ENCODE measurements at places on chromosomes 12 and 14.

DNA sequence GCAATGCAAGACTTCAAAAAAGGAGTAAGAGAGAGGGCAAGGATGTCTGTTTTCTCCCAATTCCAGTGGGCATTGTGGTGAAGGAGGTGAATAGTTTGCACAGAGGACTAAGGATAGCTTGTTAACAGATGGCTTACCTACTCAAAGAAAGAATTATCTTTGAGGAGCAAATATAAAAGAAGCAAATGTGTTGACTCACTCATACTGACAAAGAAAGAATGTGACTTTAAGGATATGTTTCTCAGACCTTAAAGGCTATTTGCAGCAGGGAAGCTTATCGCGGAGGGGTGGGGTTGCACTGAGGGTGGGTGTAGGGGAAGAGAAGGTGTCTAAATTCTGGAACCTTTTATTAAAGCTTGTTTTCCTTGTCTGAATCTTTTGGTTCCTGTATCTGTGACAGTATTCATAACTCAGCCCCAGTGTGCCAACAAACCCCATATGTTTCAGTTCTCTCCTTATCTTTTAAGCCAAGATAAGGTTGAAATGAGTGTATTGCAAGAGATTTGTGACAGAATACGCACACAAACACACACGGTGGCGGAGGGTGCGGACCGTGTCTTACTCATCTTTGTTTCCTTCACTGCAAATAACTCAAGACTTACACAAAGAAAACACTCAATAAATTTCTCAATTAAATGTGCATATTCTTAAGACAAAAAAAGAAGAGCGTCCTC lies 146.4 kb upstream of the ARID2 start:
- DNase-seq: no peak

- DNase-seq: no peak
These were observed 36.6 kb upstream of the AMN start for GRCh38 chr14:102885737-102886447.

GRCh38 chr14:100903672-100904185 lies at the start of gene RTL1:
Gene RTL1, minus strand, starts transcription at chr14:100903722. Its CDS starts 18,934 bp downstream, at chr14:100884788.
- no peak for DNase-seq

DNA sequence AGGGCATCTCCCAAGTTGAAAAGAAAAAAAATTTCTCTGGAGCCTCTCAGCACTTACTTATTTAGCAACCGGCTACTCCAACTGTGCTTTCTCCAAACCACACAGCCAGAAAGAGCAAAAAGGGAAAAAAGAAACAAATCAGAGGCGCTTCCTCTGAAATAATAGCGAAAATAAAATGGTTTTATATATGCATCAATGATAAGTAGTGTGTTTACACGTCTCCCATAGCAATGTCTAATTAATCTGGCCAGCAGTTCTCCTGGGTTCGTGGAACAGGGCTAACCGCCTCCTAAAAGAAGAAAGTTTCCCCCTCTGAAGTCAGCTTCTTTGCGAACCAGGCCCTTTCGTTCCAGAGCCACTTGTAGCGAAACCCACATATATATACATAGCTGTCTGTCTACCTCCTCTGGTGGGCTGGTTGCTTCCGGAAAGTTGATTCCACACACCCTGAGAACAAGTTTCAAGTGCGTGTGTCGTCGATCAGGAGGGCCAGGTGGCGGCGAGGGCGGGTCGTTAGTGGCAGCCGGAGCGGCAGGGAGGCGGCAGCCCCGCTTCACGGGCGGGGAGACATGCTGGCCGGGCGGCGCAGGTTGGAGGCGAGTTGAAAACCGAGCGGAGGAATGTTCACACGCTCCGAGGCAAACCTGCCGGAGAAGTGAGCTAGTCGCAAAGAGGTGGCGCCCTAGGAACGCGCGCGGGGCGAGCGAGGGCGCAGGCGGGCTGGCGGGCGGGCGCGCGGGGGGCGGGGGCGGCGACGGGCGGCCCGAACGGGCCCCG lies 2.7 kb downstream of the PTHLH start:
- no peak for DNase-seq

DNA sequence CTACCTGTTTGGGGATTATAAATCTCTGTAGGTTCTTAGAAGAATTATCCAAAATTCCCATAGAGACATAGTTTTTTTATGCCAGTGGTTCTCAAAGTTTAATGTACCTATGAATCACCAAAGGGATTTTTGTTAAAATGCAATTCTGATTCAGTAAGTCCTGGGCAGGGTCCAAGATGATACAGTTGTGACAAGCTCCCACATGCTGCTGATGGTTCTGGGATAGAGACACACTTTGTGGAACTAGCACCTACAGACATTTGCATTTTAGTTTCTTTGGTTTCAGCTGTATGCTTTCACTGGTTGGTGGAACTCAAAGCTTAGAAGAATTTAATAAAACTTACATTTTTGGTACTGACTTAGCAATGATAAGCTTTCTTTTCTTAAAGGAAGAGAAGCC lies 80.4 kb downstream of the PTCSC3 start:
- no peak for DNase-seq
